ENCODE measurements at places on chromosomes 3 and 15. TPM values are rescaled to one million over a fixed set of nuclear protein-coding genes. Genes with fewer than 3 reads are reported as not detected.

PDE12 gene
- total RNA-seq = 11.9 TPM

GRCh38 chr15:45089712-45090373 lies 24.1 kb downstream of the DUOX2 start:
- H3K27ac ChIP-seq = no peak overlapping the region
- no peaks in the 10 kb centered on the region for H3K4me1 ChIP-seq
- H3K4me3 ChIP-seq = no peak overlapping the region
- H3K36me3 ChIP-seq = no peaks in the 10 kb centered on the region

DNA sequence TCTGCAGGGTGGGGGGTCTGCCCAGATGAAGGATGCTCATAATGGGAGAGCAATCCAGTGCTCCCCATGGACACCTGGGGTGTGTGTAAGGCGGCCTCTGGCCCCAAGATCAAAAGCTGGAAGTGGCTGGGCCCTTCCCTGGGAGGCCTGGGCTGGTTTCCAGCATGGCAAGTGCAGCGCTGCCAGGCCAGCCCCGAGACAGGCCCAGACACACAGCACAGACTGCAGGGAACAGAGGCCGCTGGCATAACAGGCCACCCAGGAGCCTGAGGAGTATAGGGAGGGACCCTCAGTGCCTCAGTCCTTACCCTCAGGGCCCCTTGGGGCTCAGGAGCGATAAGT lies 10.0 kb downstream of the ITPKA start:
- H3K4me1 ChIP-seq = no peaks in the 10 kb centered on the region
- no peaks in the 10 kb centered on the region for H3K36me3 ChIP-seq
- H3K4me3 ChIP-seq = no peak overlapping the region
- DNase-seq = no peak

DNA sequence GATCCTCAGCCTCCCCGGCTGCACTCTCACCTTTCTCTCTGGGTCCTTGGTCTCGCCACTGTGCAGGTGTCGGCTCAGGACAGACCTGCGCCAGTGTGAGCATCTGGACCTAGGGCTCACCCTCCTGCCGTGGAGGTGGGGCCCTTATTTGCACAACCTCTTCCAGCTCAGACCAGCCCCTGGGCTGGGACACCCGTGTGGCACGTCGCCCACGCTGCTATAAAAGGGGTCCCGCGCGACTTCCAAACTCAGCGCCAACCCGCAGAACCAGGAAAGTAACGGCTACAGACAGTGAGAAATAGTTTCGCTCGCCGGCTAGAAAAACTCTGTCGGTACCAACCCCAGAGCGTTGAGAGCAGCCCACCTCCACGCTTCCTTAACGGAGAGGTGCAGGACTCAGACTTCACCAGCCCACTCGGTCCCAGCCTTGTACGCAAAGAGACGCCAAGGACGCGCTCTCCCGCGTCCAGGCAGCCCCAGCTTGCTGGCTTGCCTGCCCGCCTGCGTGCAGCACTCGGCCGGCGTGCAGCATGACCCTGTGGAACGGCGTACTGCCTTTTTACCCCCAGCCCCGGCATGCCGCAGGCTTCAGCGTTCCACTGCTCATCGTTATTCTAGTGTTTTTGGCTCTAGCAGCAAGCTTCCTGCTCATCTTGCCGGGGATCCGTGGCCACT lies at the start of the genes DUOX2 and DUOXA2:
TSS of gene DUOX2 (minus strand) at position 97 of the 675 bp plus-strand sequence. CDS start 761 bp downstream, outside the sequence.
TSS of gene DUOXA2 (plus strand) at position 251 of the 675 bp plus-strand sequence. CDS start at position 531, 280 bp downstream.
- H3K36me3 ChIP-seq = no peaks in the 10 kb centered on the region
- H3K4me3 ChIP-seq = no peak within 1 kb of the TSS
- no peak within 1 kb of the TSS for H3K27ac ChIP-seq
- peaks cover 52% of the 10 kb centered on the region for H3K27me3 ChIP-seq

GRCh38 chr15:79071901-79072300 lies 18.7 kb downstream of the RASGRF1 start:
- no peak overlapping the region for H3K27ac ChIP-seq
- H3K27me3 ChIP-seq = no peaks in the 10 kb centered on the region
- H3K4me3 ChIP-seq = no peak overlapping the region

DNA sequence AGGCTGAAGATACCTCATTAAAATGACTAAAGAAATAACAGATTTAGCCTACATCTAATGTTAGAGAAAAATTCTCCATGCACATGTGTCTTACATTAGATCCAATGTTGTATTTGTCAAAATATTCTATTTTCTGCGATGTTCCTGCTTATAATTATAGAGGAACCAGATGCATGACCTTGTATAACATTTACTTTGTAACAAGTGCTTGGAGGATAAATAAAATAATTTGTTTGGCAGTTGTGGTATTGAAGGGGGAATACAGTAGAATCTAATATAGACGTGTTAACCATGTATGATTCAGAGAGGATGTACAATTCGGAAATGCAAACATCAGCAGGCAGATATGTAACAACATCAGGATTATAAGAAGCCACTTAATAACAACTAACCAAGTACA lies 922.2 kb downstream of the TUSC7 start:
- no peak overlapping the region for H3K27ac ChIP-seq
- DNase-seq = no peak
- no peaks in the 10 kb centered on the region for H3K36me3 ChIP-seq
- no peaks in the 10 kb centered on the region for H3K27me3 ChIP-seq
- H3K4me3 ChIP-seq = no peak overlapping the region

KCNMB3 gene
- 0.13 TPM for total RNA-seq

CCR9 gene
- total RNA-seq = not detected

IRAK2 gene
- 4.7 TPM for total RNA-seq

EPHB1 gene
- not detected for total RNA-seq

GRCh38 chr3:15875016-15875689 lies 77.4 kb upstream of the ANKRD28 start:
- H3K36me3 ChIP-seq = no peaks in the 10 kb centered on the region
- no peak overlapping the region for H3K4me3 ChIP-seq
- DNase-seq = no peak
- no peaks in the 10 kb centered on the region for H3K4me1 ChIP-seq

DNA sequence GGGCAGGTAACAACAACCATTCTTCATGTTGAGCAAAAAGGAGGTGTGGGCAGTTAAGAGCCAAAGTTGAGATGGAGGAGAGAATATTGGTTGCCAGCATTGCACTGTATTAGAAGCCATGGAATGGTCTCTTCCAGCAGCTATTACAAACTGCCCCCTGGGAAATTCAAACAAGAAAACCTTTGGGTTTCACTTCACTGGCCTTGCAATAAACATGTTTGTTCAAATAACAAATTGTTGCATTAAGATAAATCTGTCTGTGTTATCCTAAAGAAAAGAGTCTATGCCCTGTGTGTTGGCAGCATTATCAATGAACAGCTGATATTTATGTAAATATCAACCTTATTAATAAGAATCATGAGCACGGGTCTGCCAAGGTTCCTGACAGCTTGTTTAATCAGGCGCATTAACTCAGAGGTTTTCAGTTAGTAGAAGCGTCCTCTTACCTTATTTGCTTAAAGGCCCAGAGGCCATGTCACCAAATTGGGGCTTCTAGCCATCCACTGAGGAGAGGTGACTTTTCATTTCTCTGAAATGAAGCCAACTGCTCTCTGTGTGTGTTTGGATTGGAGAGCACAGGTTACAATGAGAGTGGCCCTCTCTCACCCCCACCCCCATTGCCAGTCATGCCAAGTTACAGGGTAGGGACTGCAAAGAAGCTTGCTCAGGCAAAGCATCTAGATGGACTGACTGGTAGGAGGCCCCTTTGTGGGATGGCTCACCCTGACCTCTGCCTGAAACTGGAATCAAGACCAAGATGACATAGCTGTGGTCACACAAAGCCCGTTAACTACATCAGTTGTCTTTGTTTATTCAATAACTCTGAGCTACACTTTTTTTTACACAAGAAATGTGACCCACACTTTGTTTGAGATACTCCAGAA lies 10.5 kb downstream of the FILIP1L start:
- H3K27me3 ChIP-seq = no peaks in the 10 kb centered on the region
- H3K27ac ChIP-seq = peak overlapping the region; percentile 28
- H3K4me3 ChIP-seq = no peak overlapping the region
- no peaks in the 10 kb centered on the region for H3K36me3 ChIP-seq
- peak; percentile 78 for DNase-seq

DNA sequence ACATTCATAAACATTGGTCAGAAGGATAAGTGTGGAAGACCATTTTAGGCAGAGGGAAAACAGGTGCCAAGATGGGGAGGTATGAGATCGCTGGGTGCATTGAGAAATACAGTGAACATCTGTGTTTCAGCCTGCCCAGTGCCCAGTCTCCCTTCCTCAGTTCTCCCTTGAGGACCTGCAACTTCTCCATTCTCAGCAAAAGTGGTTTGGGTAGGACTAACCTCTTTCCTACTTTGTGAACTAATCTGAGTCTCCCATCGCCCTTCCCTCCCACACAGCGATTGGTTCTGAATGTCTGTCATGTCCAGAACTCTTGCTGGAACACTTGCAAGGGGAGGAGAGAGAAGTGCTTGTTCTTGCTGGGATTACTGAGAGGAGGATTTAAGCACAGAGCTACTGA lies 10.9 kb upstream of the CCNL1 start:
- no peak for DNase-seq
- no peaks in the 10 kb centered on the region for H3K36me3 ChIP-seq
- no peak overlapping the region for H3K27ac ChIP-seq
- no peaks in the 10 kb centered on the region for H3K27me3 ChIP-seq
- peaks cover 8% of the 10 kb centered on the region for H3K4me1 ChIP-seq

- H3K27ac ChIP-seq = no peak overlapping the region
- H3K27me3 ChIP-seq = no peaks in the 10 kb centered on the region
- no peaks in the 10 kb centered on the region for H3K4me1 ChIP-seq
- DNase-seq = no peak
- no peaks in the 10 kb centered on the region for H3K36me3 ChIP-seq
Observed at GRCh38 chr15:27328608-27329007, 357.6 kb downstream of the GABRG3 start.

DNA sequence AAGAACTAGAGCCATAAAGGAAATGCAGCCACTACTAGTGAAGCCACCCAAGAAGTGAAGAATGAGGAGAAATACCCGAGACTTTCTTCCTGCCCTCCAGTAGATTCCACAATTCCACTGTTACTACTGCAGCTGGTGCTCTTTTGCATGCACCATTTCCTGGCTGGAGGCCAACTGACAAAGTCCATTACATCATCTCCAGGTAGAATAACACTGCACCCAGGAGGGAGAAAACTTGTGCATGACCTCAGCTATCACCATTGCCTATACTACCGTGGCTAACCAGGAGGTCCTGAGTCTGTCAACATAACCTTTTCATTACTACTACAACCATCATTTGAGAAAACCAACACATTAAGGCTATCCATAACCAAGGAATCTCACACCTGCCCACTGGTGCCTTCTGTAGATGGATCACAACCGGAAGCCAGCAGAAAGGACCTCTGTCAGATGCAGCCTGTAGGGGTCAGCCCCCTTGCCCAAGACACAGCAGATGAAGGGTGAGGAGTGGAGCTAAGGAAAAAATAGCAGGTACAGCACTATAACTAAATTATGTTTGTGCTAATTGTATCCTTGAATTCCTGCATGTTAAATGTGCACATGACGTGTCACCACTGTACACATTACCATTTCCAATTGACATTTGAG lies 200.8 kb upstream of the C2CD4B start:
- no peaks in the 10 kb centered on the region for H3K36me3 ChIP-seq
- H3K27ac ChIP-seq = no peak overlapping the region
- no peak overlapping the region for H3K4me3 ChIP-seq
- H3K27me3 ChIP-seq = peaks cover 10% of the 10 kb centered on the region
- no peaks in the 10 kb centered on the region for H3K4me1 ChIP-seq

- peak overlapping the region; percentile 80 for H3K27ac ChIP-seq
- peaks cover 42% of the 10 kb centered on the region for H3K4me1 ChIP-seq
- DNase-seq = peak; percentile 71
- H3K27me3 ChIP-seq = no peaks in the 10 kb centered on the region
- no peak overlapping the region for H3K4me3 ChIP-seq
Observed at GRCh38 chr3:99952306-99952705, 134.6 kb downstream of the CMSS1 start.

- no peak for DNase-seq
- no peaks in the 10 kb centered on the region for H3K36me3 ChIP-seq
- H3K27ac ChIP-seq = no peak overlapping the region
- no peaks in the 10 kb centered on the region for H3K4me1 ChIP-seq
- no peaks in the 10 kb centered on the region for H3K27me3 ChIP-seq
- H3K4me3 ChIP-seq = no peak overlapping the region
Observed at GRCh38 chr3:58963928-58964503, 85.8 kb downstream of the CFAP20DC start.

GOLIM4 gene
- 55.9 TPM for total RNA-seq

ARHGEF26 gene
- total RNA-seq = 12.0 TPM

HYKK gene
- total RNA-seq = 4.1 TPM

SAMD7 gene
- not detected for total RNA-seq

OR5H1 gene
- not detected for total RNA-seq

DNA sequence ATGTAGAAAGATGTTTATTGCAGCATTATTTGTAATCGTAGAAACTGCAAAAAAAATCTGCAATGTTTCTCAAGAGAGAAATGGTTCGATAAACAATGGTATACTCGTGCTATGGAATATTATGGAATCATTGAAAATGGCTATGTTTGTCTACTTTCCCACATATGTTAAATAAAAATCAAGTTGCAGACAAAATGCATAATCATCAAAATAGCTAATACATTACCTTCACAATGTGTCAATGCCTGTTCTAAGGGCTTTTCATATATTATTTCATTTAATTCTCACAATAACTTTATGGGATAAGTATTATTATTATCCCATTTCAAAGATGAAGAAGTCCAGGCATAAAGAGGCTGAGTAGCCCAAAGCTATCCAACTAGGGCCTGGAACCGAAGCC lies 2.2 kb upstream of the EIF2B5 start:
- peaks cover 27% of the 10 kb centered on the region for H3K4me1 ChIP-seq
- DNase-seq = no peak
- H3K36me3 ChIP-seq = peaks cover 16% of the 10 kb centered on the region
- H3K27me3 ChIP-seq = no peaks in the 10 kb centered on the region

KCNAB1 gene
- total RNA-seq = not detected

DNA sequence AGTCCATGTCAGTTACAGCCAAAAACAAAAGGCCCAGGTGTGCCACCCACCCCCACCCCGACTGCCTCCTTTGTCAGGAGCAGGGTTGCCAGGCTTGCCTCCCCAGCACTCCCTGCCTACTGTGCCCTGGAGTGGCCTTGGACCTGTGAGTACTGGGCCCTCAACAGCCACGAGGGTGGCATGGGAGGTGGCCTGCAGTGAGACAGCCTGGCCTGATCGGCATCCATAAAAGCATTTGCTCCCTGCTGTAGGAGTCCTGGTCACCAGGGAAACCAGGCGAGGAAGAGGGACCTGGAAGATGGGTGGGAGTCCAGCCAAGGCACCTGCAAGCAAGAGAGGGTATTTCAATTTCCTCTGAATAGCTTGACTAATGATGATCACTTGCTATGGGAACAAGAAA lies 56.4 kb upstream of the KCNMB2 start:
- no peak overlapping the region for H3K4me3 ChIP-seq
- H3K4me1 ChIP-seq = no peaks in the 10 kb centered on the region
- no peak overlapping the region for H3K27ac ChIP-seq

GRCh38 chr3:140736863-140737460 lies 59.1 kb downstream of the TRIM42 start:
- H3K36me3 ChIP-seq = no peaks in the 10 kb centered on the region
- no peak for DNase-seq
- H3K27me3 ChIP-seq = no peaks in the 10 kb centered on the region
- H3K4me3 ChIP-seq = no peak overlapping the region
